ENCODE measurements at places on chromosomes 13 and 19.

GRCh38 chr19:1865172-1866010 is 2.0 kb upstream of the KLF16 start:
- DNase-seq: no peak

DNA sequence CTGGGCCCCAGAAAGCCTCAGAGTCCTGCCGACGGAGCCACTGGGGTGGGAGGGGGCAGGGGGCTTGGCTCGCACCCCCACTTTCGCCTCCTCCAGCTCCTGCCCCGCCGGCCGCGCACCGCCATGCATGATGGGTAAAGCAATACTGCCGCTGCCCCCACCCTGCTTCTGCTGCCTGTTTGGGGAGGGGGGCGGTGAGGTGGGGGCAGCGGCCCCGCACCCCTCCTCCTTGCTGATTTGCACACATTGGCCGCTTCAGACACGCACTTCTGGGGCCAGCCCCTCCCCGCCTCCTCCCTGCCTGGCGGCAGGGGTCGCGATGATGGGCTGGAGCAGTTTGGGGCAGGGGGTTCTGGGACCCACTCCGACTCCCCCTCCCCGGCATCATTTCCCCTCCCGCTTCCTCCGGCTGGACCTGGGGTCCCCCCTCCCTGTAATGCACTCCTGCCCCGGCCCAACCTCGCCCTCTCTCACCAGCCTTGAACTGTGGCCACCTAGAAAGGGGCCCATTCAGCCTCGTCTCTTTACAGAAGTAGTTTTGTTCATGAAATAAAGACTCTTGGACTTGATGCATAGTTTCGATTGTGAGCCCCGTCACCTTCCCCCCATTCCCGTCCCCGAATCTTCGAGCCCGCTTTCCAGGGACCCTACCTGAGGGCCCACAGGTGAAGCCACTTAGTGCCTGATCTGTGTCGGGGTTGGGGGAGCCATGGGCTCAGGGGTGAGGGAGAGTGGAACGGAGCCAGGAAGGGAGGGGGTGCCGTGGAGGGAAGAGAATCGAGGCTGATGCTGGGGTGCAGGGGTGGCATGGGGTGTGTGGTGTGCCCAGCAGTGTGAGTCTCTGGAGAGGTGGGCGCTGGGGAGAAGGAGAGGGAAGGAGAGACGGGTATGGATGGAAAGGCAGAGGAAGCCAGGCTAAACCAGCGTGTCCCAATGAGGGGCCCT is 1.4 kb upstream of the HPN start:
- DNase-seq: no peak

DNA sequence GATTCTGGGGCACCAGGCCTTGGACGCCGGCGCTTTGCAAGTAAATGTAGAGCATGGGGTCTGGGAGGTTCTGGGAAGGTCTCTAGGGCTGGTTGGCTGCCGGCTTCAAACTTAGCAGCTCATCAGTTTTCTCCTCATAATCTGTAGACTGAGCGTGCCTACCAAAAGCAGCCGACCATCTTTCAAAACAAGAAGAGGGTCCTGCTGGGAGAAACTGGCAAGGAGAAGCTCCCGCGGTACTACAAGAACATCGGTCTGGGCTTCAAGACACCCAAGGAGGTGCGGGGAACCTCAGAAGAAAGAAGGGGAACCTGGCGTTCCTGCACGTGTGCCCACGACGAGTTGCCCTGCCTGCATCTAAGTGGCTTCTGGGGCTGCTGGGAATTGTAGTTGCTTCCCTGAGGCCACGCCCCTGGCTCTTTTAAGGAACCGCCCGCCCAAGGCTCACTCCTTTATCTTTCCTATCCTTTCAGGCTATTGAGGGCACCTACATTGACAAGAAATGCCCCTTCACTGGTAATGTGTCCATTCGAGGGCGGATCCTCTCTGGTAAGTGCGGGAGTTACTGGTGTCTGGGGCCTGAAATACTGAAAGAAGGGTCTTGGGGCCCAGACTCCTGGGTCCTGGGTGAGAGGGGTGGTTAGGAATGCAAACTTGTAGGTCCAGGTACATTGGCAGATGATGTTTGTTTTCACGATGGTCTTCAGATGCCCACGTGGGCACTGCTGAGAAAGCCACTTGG is 984 bp downstream of the RPS11 start:
- peak; percentile 62 for DNase-seq

- DNase-seq: no peak
Measured at GRCh38 chr13:41764558-41764957, 196.4 kb downstream of the VWA8 start.

GRCh38 chr19:5948752-5949564 is 29.0 kb downstream of the RANBP3 start:
- DNase-seq: no peak

DNA sequence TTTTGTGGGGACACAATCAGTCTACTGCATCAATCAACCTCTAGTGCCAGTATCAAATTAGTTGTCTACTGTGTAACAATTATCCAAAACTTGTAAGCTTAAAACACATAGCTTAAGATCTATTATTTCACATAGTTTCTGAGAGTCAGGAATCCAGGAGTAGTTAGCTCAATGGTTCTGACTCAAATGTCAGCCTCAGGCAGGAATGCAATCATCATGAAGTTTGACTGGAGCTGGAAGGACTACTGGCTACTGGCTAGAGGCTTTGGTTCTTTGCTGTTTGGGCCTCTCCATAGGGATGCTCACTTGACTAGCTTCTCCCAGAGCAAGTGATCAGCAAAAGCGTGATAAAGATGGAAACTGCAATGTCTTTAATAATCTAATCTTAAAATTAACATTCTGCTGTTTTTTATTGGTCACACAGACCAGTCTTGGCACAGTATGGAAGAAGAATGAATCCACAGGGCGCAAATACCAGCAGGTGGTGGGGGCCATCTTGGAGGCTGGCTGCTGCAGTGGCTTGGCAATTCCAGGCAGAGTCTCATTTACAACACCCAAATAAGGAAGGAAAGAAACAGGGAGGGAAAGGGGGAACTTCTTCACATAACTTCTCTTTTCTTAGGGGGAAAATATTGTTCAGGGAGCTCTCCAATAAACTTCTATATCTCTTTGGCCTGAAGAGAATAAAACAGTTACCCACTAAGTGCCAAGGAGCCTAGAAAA is 15.7 kb downstream of the CAB39L start:
- no peak for DNase-seq

DNA sequence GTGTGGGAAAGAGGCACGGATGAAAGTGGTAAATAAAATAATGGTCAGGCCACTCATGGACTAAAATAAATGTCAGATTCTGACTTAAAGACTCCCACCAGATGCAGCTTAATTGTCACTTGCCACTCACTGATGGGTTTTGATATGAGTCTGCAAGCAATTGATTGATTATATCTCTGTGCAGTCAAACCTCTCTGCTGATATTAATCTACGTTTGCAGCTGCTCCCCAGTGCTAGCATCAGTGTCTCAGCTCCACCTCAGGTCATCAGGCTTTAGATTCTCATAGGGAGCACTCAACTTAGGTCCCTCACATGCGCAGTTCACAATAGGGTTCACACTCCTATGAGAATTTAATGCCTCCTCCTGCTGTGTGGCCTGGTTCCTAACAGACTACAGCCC is 195.3 kb downstream of the B3GLCT start:
- DNase-seq: no peak

DNA sequence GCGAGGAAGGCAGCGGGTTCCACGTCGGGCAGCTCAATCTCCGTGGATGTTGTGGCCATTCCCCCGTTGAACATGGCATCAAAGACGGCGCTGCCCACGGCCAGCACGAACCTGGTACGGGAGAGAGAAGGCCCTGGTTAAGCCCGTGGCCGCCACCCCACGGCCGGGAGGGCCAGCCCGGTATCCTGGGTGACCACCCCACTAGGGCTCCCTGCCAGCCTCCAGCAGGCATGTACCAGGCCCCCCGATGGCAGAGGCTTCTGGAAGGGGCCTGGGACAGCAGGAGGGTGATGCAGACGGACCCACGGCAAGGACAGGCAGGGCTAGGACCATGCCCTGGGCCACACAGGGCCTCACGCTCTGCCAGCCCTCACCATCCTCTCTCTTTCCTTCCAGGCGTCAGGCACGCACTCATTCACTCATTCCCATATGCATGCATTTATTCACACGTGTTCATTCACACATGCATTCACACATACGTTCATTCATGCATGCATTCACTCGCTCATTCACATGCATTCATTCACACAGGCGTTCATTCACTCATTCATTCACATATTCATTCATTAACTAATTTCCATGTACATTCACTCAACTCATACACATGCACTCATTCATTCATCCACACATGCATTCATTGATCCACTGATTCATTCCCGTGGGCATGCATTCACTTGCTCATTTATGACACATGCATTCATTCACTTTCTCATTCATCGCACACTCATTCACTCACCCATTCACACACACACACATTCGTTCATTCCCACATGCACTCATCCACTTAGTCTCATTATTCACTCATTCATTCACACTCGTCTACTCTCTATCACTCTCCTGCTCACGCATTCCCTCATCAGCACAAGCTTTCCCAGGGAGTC is 17.9 kb downstream of the BTBD2 start:
- DNase-seq: no peak

DNA sequence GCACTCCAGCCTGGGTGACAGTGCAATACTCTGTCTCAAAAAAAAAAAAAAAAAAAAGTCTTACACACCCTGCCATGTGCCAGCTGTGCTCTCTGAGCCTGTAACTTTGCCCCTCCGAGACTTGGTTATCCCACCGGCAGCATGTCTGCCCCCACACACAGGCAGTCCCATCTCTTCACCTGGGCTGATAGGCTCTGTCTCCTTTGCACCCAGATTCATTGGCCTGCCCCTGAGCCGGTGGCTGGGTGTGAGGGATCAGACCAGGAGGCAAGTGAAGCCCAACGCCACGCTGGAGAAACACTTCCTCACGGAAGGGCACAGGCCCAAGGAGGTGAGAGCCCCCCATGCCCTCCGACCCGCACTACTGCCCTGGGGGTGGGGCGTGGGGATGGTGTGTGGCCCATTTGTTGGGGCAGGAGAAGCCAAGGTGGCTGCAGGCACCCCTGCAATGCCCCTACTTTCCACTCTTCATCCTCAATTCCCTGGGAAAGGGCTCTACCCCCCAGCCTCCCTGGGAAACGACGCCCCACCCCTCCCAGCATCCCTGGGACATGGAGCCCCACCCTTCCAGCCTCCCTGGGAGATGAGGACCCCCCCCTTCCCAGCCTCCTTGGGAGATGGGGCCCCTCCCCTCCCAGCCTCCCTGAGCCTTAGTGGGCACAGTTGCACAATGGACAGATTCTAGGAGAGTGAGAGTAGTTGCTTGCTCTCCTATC is 45.3 kb downstream of the CERS4 start:
- no peak for DNase-seq

GRCh38 chr13:35987572-35988513 is 143.3 kb downstream of the DCLK1 start:
- DNase-seq: no peak

GRCh38 chr19:46863818-46864629 is 3.2 kb downstream of the ARHGAP35 start:
- peak; percentile 93 for DNase-seq

DNA sequence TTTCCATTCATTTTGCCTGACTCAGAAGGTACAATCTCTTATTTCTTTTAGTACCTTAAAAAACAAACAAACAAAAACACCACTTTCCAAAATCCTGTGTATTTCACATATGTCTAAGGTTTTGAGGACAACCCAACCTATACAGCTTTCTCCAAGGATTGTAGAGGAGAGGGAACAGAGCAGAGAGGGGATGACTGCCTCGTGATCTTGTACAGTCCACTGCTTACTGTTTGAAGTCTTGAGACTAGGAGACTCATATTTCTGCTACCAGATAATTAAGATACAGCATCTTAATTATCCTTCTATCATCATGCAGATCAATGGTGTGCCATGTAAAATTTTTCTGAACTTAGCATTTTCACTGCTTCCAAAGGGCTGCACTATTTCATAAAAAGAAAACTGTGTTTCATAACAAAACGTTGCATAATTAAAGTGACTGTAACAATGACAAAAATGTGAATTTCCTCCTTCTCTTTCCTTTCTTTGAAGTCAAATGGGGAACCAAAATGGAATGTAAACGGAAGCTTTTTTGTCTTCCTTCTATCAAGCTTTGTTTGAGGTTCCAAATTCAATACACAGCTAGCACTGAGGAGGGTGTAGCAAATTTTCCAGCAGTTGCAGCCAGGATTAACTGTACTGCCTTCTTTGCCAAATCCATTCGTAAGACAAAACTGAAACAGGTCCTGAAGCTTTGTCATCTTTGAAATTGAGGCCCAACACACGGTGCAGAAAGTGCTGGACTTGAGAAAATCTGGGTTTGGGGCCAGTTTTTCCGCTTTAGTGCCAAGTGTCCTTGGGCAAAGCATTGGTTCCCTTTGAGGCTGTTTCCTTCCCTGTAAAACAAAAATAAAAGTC is 34.9 kb upstream of the RCBTB2 start:
- DNase-seq: no peak

- DNase-seq: no peak
Measured at GRCh38 chr13:86563308-86563707, 764.1 kb upstream of the SLITRK6 start.

DNA sequence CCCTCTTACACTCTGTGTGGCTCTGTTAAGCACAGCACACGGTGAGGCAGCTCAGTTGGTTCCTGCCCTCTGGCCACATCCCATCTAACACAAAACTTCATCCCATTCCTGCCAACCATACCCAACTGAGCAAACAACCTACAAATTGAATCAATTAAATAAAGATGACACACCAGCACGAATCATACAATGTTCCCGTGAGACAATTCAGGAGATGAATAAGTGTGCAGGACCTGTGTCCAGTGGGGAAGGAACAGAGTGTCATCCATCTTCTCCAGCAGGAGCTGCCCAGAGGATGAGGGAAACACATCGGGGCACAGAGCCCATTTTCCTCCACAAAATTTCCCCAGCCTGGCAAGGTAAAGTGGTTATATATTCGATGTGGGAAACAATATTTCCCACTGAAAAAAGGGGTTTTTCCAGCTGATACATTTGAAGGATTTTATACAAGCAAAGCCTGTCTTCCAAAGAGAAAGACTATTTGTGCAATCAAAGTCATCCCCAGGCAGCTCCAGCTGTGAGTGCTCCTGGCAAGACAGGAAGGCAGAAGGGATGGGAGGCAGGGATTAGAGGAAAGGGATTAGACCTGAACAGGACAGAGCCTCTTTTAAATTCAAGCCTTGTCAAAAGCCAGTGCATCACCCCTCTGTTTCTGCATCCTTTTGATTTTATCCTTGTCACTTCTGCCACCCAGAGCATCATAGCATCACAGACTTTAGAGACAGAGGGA is 240.2 kb downstream of the LHFPL6 start:
- DNase-seq: peak; percentile 20

- no peak for DNase-seq
Measured at GRCh38 chr13:107374038-107374437, 806.1 kb upstream of the ARGLU1 start.

GRCh38 chr19:5192568-5192967 is 148.0 kb downstream of the PTPRS start:
- DNase-seq: no peak

GRCh38 chr19:13817018-13817614 is 21.9 kb downstream of the ZSWIM4 start:
- no peak for DNase-seq

GRCh38 chr13:98570929-98571372 is 6.0 kb downstream of the STK24 start:
- DNase-seq: no peak

DNA sequence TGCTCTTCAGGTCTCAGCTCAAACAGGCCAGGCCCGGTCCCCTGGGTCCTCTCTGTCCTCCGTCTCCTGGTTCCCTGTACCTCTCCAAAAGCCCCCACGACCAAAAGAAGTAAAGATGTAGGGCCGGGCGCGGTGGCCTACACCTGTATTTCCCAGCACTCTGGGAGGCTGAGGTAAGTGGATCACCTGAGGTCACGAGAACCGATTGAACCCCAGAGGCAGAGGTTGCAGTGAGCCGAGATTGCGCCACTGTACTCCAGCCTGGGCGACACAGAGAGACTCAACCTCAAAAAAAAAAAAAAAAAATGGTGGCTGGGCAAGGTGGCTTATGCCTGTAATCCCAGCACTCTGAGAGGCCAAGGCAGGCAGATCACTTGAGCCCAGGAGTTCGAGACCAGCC is 22.0 kb upstream of the BCL3 start:
- no peak for DNase-seq
